ENCODE measurements at places on chromosomes 5 and 9.

GRCh38 chr9:1920386-1920785, 94.8 kb upstream of the SMARCA2 start:
- no peak for DNase-seq

DNA sequence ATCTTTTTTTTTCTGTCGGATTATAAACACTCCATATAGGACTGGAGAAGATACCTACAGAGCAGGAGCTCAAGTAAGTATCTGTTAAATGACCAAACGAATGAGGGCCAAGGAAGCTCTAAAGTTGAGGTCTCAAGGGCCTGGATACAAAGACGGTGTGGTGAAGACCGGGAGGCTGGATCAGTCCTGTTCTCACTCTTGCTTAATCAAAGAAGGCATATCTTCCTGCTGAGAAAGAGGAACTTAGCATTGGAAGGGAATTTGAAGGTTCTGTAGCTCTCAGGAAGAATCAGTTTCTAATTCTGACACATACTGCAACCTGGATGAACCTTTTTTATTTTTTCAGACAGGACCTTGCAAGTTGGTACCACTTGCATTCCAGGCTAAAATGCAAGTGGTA, 28.3 kb upstream of the PAX5 start:
- no peak for DNase-seq

- no peak for DNase-seq
These were observed 30.9 kb downstream of the TNFSF8 start for GRCh38 chr9:114899461-114899860.

DNA sequence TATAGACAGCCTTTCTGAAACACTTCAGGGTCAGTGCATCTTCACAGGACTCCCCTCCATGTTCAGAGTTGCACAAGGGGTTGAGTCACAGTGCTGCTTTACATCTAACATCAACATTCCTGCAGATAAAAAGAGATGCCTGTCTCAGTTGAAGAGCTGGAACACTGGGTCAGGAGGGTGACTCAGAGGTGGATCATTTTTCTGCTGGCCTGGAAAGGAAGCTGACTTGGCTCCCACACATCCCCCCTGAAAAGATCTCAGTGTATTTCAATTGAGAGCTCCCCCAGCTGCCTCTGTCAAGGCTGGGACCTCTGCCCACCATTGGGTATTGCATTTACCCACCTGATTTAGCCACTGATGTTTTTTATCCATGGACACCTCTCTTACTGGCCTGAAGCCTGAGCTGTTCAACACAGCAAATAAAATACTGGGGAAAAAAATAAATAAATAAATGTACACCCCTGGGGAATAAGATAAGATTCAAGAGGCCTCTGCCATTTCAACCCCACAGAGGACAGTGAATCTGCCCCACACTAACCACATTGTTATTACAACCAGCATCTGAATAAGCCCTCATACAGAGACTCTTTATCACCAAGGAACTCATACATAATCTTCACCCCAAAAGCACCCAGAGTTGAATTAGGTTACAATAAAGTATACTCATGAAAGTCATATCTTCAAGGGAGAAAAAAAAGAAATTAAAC, 716.4 kb downstream of the SEMA5A start:
- no peak for DNase-seq

- no peak for DNase-seq
These were observed 75.0 kb upstream of the FRRS1L start for GRCh38 chr9:109242014-109242413.

- no peak for DNase-seq
These were observed 215.5 kb downstream of the PDZD2 start for GRCh38 chr5:31854181-31855133.

- DNase-seq = no peak
These were observed 336.1 kb upstream of the SLC30A5 start for GRCh38 chr5:68757626-68758212.

DNA sequence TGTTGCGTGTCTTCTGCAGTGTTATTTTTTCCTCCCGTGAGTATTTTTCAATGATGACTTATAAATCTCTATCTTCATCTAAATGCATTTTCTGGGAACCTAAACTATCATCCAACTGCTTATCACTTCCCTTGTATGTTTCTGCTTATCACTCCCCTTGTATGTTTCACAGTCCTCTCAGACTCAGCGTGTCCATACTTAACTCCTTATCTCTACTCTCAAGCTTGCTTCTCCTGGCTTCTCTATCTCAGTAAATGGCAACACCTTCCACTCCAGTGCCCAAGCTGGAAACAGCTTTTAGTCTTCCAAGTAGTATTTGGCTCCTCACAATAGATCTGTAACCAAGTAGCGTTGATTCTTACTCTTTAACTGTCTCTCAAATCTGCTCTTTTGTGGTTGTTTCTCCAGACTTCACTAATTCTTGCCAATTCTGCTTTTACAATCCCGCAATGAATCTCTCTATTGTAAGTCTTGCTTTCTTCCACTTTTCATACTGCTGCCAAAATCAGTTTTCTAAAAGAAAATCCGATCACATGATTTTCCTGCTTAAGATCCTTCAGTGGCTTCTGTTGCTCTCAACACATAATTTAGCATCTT, 33.8 kb upstream of the TXNDC8 start:
- DNase-seq = no peak

- no peak for DNase-seq
These were observed 33.3 kb upstream of the FAT2 start for GRCh38 chr5:151624476-151624875.

DNA sequence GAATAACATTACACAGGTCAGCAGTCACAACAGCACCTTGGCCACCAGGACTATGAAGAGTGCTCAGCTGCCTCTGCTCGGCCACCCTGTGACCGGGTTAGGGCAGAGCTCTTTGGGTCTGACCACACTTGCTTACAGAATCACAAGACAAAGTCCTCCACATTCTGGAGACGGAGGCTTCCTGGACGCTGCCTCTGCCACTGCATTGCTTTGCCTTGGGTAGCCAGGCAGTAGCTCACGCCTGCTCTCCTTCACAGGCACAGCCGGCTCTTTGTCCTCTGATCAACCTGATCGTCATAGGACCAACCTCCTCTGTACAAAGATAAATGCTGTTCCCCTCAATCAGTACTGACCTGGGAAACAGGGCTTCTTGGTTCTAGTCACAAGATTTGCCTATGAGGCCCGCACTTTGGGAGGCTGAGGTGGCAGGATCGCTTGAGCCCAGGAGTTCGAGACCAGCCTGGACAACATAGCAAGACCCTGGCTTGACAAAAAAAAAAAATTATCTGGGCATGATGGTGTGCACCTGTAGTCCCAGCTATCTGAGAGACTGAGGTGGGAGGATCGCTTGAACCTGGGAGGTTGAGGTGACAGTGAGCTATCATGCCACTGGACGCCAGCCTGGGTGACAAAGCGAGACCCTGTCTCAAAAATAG, 128.4 kb upstream of the IER5L start:
- DNase-seq = no peak

- no peak for DNase-seq
These were observed 47.9 kb upstream of the FKTN start for GRCh38 chr9:105510024-105510423.

DNA sequence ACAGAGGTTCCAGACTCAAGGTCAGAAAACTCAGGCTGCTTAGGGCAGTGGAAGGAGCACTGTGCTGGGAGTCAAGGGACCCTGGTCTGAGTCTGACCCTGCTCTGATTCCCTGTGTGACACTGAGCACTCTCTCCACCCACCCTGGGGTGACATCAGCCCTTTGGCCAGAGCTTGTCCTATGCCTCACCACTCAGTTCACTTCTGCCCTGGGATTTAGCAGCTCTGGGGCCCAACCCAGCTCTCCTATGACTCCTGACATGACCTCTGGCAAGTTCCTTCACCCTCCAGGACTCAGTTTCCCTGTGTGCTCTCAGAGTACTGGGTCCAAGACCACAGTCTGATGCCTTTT, 63.9 kb downstream of the FAM114A2 start:
- no peak for DNase-seq

DNA sequence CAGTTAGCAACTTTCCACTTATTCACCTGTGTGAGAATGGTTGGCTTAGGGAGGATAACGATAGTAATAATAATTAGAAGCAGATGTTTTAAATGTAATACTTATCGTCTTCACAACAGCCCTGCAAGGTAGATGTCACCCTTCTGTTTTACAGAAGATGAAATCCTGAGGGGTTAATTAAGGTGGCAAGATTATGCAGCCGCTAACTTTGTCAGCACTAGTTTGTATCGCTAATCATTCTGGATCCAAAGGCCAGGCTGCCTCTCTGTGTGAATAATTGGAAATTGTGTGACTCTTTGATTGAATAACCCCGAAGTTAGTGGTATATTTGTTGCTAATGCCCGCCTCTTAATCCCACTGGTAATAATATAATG, 635 bp downstream of the IFT74 start:
- DNase-seq = no peak

GRCh38 chr5:172150514-172151425, 37.3 kb downstream of the STK10 start:
- DNase-seq = no peak

- DNase-seq = peak; percentile 17
These were observed 20.4 kb downstream of the ANKS6 start for GRCh38 chr9:98775831-98776441.

- peak; percentile 27 for DNase-seq
These were observed 66.6 kb downstream of the ZNF474 start for GRCh38 chr5:122195802-122196394.

DNA sequence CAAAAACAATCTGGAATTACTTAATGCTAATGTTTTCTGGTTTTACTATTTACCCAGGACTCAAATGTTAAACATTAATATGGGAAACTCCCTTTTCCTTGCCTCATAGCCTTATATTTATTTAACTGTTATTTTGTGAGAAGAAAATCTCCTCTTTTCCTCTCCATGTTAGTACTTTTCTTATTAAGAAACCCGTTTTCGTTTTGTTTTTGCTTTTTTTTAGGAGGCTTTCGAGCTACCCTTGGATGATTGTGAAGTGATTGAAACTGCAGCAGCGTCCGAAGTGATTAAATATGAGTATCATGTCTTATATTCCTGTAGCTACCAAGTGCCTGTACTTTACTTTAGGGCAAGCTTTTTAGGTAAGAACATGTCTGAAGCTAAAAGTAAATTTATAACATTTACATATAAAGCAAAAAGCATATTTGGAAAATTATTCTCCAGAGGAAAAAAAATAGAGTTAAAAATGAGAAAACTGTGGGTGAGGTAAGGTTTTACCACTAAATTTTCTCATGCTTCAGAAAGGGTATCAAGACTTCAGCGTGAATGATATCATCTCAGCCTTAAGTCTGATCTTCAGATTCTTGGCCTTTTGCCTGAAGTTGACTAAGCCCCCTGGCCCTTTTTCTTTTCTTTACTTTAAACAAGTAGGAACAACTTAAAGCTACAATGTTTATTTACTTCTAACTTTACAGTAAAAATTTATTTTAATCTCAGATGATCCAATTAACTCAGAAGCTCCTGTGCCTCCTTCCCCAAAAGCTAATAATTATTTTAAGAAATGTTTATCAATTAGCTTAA, 113.8 kb downstream of the RPS23 start:
- DNase-seq = peak; percentile 64
